Heart right ventricle (tissue), 16 donors: ENCODE measurements at places on chromosomes 7 and 10. TPM values are rescaled to one million over a fixed set of nuclear protein-coding genes. Genes with fewer than 3 reads are reported as not detected.
A peak's percentile ranks its signal among the peaks of the same experiment; 100 is the strongest.

Gene NME8
- not detected for total RNA-seq

- H3K4me3 ChIP-seq, result no peak overlapping the region
- no peaks in the 10 kb centered on the region for H3K27me3 ChIP-seq
- H3K27ac ChIP-seq, result no peak overlapping the region
These were observed 19.9 kb downstream of the KLF6 start for GRCh38 chr10:3765146-3765545.

DNA sequence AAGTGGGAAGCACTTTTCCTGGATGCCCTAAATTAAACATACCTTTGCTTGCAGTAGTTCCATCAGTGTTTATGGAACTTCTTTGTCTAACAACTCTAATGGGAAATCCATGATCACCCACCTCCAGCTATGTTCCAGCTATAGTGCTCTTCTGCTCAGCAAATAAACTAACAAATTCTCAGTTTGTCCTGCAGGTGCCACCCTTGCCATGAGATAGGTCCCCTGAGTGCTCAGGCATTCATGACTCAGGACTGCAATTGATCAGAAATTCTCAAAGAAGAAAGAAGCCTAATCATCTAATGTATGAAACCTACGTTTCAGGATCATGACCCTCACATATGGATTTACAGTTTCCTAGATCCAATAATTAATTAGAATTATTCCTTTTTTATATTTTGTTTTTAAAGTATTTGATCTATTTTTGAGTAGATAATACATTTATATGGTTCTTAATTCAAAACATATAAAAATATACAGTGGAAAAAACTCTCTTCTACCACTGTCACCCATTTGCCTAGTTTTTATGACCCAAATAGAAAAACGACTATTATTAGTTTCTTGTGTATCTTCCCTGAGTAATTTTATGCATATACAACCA lies 48.7 kb upstream of the DYNC1I1 start:
- no peak overlapping the region for H3K4me3 ChIP-seq
- H3K27ac ChIP-seq, result no peak overlapping the region
- no peaks in the 10 kb centered on the region for H3K36me3 ChIP-seq
- peak; percentile 37 for DNase-seq
- H3K27me3 ChIP-seq, result no peaks in the 10 kb centered on the region

DNA sequence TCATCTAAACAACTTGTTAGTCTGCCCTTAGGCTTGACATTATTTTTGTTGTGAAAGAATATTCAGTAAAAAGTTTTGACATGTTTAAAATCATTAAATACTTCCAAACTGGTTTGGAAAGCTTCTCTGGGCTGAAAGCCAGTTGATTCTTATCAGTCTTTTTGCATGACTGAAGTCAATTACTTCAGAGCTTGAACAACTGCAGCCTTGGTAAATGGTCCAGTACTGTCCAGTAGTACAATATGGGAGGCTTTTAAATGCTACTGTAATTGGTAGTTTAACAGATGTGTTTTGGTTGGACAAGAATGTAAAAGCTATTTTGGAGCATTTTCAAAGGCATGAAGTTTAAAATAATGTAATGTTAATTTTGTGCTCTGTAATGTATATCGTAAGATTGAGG lies 103.4 kb downstream of the SDK1 start:
- H3K4me1 ChIP-seq, result no peaks in the 10 kb centered on the region
- no peaks in the 10 kb centered on the region for H3K36me3 ChIP-seq
- H3K27ac ChIP-seq, result no peak overlapping the region
- no peaks in the 10 kb centered on the region for H3K27me3 ChIP-seq

GRCh38 chr7:136869991-136870865 lies 1.8 kb downstream of the CHRM2 start:
- peaks cover 16% of the 10 kb centered on the region for H3K27me3 ChIP-seq
- H3K4me3 ChIP-seq, result peak overlapping the region; percentile 65
- no peaks in the 10 kb centered on the region for H3K36me3 ChIP-seq
- H3K27ac ChIP-seq, result peak overlapping the region; percentile 58
- H3K4me1 ChIP-seq, result peaks cover 16% of the 10 kb centered on the region

Gene ADCYAP1R1
- 1.0 TPM for total RNA-seq

Gene ACHE
- 1.0 TPM for total RNA-seq

GRCh38 chr10:33153968-33154327 lies 180.5 kb downstream of the NRP1 start:
- H3K27ac ChIP-seq, result no peak overlapping the region
- DNase-seq, result no peak
- H3K27me3 ChIP-seq, result no peaks in the 10 kb centered on the region

GRCh38 chr7:33654676-33655075 lies 250.7 kb upstream of the BMPER start:
- no peaks in the 10 kb centered on the region for H3K36me3 ChIP-seq
- no peaks in the 10 kb centered on the region for H3K4me1 ChIP-seq
- no peaks in the 10 kb centered on the region for H3K27me3 ChIP-seq
- no peak overlapping the region for H3K4me3 ChIP-seq
- no peak for DNase-seq
- no peak overlapping the region for H3K27ac ChIP-seq

Gene SCD
- total RNA-seq, result 1.8 TPM

DNA sequence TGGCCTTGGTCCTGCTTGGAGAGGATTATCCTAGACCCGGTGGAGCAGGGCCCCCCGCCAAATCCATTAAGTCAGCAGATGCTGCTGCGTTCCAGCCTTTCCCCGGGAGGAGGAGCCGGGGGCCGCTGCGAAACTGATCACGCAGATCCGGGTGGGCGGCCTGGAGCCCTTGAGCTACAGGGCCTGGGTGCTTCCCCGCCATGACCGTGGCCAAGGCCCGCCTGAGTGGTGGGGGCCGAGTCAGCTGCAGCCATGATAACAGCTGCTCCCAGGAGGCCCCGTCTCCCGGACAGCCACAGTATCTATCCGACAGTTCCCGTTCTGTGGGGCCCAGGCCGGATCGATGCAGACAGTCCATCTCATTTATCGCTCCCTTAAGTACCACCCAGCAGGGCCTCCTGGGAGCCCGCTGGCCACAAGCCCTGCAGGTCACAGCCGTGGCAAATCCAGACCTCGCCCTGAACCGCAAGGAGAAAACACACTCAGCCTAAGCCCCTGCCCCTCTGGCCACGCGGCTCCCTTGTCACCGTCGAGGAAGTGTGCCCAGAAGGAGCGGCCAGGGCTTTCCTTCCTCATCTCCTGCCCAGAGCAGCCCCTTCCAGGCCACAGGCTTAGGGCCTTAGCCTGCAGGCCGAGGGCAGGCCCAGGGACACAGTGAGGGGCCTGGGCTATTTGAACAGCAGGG lies 34.4 kb upstream of the SLC29A4 start:
- no peaks in the 10 kb centered on the region for H3K4me1 ChIP-seq
- H3K4me3 ChIP-seq, result no peak overlapping the region
- peak; percentile 59 for DNase-seq
- no peaks in the 10 kb centered on the region for H3K27me3 ChIP-seq
- no peak overlapping the region for H3K27ac ChIP-seq

GRCh38 chr7:36439624-36440023 lies 50.0 kb downstream of the ANLN start:
- DNase-seq, result no peak
- H3K36me3 ChIP-seq, result no peaks in the 10 kb centered on the region
- H3K27me3 ChIP-seq, result no peaks in the 10 kb centered on the region
- H3K27ac ChIP-seq, result no peak overlapping the region
- H3K4me3 ChIP-seq, result no peak overlapping the region

Gene SNX10
- 1.1 TPM for total RNA-seq

GRCh38 chr10:110455446-110455845 lies 42.3 kb upstream of the DUSP5 start:
- DNase-seq, result no peak
- no peaks in the 10 kb centered on the region for H3K36me3 ChIP-seq
- peaks cover 9% of the 10 kb centered on the region for H3K4me1 ChIP-seq
- H3K27me3 ChIP-seq, result no peaks in the 10 kb centered on the region
- no peak overlapping the region for H3K4me3 ChIP-seq

GRCh38 chr10:66192162-66192831 lies 733.5 kb upstream of the LRRTM3 start:
- H3K4me3 ChIP-seq, result no peak overlapping the region
- no peaks in the 10 kb centered on the region for H3K4me1 ChIP-seq
- H3K27me3 ChIP-seq, result no peaks in the 10 kb centered on the region
- H3K36me3 ChIP-seq, result no peaks in the 10 kb centered on the region
